Fibroblast of skin of right biceps (primary cell): ENCODE measurements at places on chromosomes 12 and 14.
A peak's percentile ranks its signal among the peaks of the same experiment; 100 is the strongest.

DNA sequence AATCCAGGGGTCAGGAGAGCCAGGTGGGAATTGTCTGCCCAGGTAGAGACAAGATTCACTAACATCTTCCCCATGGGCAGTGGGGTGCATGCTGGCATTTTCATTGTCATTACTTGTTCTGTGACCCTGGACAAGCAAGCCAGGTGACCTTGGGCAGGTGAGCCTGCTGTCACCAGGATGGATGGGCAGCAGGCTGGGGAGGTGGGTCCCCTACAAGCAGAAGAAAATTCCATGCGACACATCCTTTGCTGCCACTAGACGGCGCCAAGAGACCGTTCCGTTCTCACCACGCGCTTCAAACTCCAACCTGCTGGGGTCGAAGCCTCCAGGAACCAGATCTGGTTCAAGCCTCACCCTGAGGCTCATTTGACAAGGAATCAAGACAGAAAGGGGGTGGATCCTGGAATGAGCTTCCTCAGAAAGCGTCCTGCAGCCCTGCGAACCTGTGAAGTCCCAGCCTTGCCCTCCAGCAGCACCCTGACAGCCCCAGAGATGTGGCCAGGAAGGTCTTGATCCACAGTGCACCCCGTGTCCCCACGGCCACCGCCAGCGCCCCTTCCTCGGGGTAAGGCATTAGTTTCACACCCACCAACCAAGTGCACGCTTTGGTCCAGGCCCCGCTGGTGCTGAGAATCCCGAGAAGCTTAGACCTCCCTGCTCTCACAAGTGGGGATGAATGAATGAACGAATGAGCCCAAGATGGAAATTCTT lies 3.2 kb upstream of the DYNC1H1 start:
- DNase-seq = peak; percentile 78

- peak; percentile 76 for DNase-seq
These were observed 5.2 kb upstream of the KRT85 start for GRCh38 chr12:52372216-52373154.

DNA sequence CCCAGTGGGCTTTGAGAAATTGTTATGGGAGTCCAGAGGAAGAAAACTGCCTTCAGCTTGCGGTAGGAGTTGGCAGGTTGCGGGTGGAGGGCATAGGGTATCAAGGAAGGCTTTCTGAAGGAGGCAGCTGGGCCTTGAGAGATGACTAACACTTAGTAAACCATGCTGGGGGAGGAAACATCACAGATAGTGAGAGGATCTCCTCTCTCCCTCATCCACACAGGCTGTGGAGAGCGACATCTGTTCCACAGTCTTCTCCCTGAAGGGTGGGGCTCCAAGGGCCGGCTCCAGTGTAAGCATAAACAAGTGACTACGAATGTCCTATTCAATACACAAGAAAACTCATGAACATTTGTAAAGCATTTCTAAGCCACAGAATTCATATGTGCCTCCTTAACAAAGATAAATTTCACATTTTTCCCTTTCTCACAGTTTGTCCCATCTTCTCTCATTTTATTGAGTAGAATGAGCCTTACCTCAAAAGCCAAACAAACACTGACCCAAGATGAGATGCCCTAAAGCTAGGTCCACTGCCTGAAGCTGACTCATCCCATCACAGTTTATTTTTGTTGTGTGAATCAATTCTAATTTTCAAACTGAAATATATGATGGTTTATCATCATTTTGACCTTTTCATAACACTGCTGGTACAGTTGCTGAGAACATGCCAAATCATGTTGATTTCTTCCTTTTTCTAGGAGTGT lies 227.9 kb downstream of the SLC25A21 start:
- no peak for DNase-seq

DNA sequence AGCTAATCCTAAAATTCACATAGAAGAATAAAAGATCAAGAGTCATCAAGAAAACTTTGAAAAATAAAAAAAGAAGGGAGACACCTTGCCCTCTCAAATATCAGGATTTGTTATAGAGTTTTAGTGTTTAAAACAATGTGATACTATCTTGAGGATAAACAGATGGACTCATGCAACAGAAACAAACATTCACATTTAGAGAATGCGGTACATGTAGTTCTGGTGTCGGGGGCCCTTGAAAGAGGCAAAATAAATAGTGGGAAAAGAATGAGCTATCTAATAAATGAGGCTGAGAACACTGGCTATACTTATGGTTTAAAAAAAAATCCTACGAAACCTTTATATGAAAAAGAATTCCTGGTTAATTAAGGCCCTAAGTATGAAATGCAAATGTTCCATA lies 127.7 kb downstream of the LLPH start:
- no peak for DNase-seq

DNA sequence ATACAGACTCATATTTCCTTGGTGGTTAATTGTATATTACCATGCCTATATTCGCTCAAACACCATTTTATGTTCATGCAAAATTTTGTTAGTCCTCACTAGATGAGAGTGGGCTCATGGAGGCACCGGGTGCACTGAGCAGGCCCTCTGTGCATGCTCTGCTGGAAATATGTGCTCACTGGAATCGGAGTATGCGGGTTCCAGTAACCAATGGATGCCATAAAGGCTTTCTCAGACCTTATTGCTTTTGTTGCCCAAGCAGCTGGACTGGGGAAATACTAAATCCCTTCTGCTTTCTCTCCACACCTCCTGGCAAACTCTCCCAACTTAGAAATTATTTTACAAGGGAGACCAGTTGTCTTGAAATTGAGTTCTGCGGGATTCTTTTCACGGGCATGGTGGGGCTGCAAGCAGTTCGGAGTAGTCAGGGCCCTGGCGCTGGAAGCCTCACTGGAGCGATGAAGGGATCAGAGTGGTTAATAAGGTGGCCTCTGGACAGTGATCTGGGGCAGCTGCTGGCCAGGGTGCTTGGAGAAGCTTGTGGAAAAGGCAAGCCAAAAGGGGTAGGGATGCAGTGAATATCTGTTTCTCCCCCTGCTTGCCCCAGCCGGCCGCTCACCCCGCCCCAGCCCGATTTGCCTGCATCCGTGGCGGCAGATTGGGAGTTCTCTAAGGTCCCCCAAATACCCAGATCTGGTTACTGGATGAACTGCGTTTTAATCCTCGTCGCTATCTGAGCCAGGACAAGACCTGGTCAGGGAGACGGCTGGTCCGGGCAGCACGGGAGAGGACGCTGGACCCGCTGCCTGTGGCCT lies 7.4 kb upstream of the HOXC6 start:
- no peak for DNase-seq

DNA sequence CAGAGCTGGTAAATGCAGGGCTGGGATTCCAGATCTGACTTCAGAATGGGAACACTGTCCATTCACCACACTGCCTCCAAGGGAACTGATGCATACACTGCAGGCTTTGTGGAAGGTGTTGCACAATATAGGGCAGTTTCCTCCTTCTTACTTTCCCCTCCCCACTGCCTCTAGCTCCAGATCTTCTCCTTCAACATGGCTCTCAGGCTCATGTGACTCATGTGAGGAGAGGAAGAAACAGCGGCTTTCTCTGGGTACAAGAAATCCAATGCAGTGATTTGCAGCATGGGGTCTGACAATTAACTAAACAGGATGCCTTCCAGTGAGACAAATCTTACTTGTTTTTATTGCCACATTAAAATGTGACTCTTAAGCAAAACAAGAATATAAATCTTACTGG lies 447.6 kb upstream of the CCDC196 start:
- DNase-seq = peak; percentile 78

DNA sequence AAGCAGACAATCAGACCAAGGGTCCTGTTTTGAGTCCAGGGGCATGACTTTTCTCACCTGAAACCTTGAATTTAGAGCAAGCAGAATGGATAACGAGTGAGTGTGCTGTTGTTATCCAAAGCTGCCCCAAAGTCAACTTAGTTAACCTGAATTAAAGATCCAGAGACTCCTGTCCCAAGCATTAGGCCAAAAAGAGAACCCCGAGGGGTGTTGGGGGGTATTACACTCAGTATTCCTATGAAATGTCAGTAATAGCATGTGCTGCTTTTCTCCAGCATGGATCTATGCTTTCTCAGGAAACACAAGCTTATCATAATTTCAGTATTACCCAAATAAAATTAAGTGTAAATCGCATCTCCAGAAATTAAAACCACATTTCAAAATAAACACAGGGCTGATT lies 19.0 kb downstream of the EIF4B start:
- no peak for DNase-seq
